ENCODE measurements at places on chromosomes 11 and 22.
A peak's percentile ranks its signal among the peaks of the same experiment; 100 is the strongest.

DNA sequence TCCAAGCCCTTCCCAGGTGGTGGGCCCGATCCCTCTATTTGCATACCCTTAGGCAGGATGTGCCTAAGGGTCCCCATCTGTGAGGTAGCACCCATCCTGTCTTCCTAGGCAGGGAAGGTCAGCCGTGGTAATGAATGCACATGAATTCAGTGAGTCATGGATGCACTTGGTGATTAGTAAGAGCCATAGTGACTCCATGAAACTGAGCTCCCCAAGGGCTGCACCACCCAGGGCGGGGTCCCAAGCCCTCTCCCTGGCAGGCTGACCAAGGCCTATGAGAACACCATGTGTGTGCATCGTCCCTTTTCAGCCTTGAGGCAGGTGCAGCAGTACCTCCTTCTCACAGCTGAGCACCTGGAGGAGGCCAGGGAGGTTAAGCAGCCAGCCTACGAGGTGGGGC is 15.6 kb upstream of the SUSD2 start:
- DNase-seq = no peak

DNA sequence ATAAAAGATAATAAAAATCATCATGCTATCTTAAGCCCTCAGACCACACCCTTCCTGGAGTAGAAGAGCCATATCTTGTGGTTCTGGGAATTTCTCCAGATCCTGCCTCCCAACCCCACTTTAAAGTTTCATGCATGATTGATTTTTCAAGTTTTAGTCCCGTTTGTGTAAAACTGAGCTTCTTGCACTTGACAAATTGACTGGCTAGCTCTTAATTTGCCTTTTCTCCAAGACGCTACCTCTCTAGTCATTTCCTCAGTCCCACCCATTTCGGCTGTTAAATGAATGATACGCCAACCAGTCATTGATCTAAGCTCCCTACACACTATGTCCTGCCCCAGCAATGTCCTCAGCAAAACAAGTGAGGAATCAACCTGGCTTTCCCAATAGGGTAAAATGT is 71.8 kb upstream of the TEAD1 start:
- no peak for DNase-seq

- peak; percentile 57 for DNase-seq
These were observed at the start of gene MICAL3 for GRCh38 chr22:18024276-18024939. Gene MICAL3, minus strand, starts transcription at chr22:18024561. Its CDS starts 117,749 bp downstream, at chr22:17906812.

GRCh38 chr11:3137486-3138177 is 27.5 kb downstream of the OSBPL5 start:
- peak; percentile 5 for DNase-seq

DNA sequence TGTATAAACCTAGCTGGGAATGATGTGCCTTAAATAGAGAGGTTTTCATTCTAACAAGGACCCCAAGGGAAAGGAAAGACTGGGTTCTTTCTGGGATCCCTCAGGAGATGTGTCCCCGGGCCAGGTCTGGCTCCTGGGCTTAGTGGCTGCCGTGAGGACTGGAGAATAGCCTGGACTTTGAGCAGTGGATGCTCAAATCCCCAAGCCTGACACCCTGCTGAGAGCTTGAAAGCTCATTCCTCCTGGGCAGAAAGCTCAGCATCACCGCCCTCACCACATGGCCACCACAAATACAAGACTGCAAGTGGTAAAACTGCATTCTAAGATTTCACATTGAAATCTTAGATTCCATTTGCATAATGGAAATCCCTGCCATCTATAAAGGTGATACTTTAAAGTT is 79.4 kb upstream of the NARS2 start:
- DNase-seq = no peak

GRCh38 chr11:12459865-12460444 is 82.6 kb downstream of the PARVA start:
- no peak for DNase-seq

DNA sequence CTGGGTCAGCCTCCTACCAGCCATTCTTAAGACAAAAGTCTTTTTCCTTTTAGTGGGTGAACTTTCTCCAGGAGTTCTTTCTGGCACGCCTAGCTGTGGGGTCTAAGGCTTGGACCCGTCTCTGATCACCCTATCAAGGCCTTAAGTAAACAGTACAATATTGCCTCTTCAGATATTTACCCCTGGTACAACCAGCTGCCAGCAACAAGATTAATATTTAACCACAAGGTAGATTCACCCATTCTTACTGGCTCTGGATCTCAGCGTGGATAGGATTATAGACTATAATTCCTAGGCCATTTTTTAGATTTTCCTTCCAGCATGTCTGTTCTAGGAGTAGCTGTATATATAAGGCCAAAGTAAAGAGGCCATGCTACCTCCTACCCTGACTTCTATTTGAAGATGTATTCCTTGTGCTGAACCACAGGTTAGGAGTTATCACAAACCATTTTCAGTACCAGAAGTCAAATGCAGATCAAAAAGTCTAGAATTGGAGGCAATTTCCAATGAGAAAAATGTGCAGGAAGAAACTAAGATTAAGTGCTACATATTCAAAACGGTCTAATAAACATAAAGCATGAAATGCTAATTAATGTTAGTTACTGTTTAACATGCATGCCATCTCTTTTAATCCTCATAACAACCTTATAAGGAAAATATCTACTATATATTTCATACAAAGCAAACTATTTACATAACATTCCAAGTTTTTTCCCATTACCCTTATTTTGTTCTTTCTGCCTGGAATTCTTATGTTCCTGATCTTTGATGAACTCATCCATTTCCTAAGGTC is 110.0 kb upstream of the SYN3 start:
- no peak for DNase-seq

DNA sequence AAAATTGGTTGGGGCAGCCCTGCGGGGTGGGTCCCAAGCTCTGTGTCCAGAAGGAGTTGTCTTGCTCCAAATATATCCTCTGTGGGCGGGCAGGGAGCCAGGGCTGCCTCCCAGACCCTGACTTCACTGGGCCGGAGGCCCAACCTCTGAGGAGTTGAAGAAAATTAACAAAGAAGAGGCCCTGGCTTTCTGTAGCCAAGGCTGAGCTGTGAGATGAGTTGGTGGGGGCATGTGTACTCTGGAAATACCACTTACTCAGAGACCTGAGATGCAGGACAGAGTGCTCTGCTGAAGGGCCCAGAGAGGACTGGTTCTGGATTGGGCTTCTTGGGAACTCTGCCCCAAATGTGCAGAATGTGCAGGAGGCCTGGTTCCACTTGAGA is 96.3 kb downstream of the SWAP70 start:
- peak; percentile 95 for DNase-seq
